GM12878 (cell line): ENCODE measurements at places on chromosomes 1 and 21. TPM values are rescaled to one million over a fixed set of nuclear protein-coding genes. Genes with fewer than 3 reads are reported as not detected.

The CSF3R gene
- total RNA-seq, result 0.13 TPM in 1 of 2 replicates, not detected in the other

GRCh38 chr1:166017395-166017794, 149.4 kb downstream of the FAM78B start:
- H3K4me3 ChIP-seq, result no peak overlapping the region
- DNase-seq, result no peak
- H3K4me1 ChIP-seq, result no peaks in the 10 kb centered on the region
- H3K27me3 ChIP-seq, result no peaks in the 10 kb centered on the region; the same call in 1 of the 2 replicates
- no peak overlapping the region for H3K27ac ChIP-seq

- no peaks in the 10 kb centered on the region for H3K36me3 ChIP-seq
- no peaks in the 10 kb centered on the region for H3K27me3 ChIP-seq
- H3K4me3 ChIP-seq, result no peak overlapping the region
These were observed 68.0 kb downstream of the TRIM11 start for GRCh38 chr1:228338521-228339051.

DNA sequence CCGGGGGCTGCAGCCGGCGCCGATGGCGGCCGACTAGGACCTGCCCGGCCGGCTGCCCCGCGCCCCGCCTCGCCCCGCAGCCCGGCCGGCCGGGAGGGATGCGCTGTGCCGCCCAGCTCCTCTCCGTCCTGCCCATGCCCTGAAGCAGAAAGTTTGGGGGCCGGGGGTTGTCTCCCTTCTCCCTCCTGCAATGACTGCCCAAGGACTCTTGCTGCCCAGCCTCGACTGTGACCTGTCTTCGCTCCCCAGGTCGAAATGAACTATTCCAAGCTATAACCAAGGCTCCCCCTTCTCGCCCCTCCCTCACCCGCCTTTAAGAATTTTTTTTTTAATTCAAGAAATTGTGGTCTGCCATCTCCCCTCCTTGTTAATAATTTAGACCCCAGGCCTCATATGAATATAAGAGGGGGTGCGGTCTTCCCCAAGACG, 361 bp downstream of the TMCC2 start:
- DNase-seq, result no peak
- H3K36me3 ChIP-seq, result no peaks in the 10 kb centered on the region
- H3K4me1 ChIP-seq, result peaks cover 33% of the 10 kb centered on the region
- peaks cover 15% of the 10 kb centered on the region for H3K27me3 ChIP-seq

DNA sequence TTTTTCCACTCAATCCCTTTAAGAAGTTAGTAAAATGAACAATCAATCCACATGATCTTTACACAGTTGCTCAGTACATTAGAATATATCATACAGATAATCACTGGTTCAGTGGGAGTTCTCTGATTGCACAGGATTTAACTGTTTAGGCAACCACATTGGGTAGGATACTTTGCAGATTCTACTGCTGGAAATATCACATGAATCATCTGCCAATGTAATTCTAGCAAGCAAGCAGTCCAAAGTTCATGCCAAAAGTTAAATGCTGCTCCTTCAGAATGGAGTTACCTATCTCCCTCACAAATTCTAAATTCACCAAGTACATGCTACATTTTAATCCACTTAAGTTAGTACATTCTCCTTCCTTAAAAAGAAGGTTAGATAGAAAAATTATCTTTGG, 52.4 kb downstream of the NEGR1 start:
- H3K27ac ChIP-seq, result no peak overlapping the region
- H3K36me3 ChIP-seq, result no peaks in the 10 kb centered on the region
- no peak for DNase-seq
- no peak overlapping the region for H3K4me3 ChIP-seq

The VWA1 gene
- total RNA-seq, result 1.7 and 1.8 TPM in 2 replicates

GRCh38 chr1:89910780-89911179, 84.1 kb upstream of the ZNF326 start:
- H3K27ac ChIP-seq, result no peak overlapping the region
- H3K36me3 ChIP-seq, result no peaks in the 10 kb centered on the region
- no peak for DNase-seq
- H3K27me3 ChIP-seq, result no peaks in the 10 kb centered on the region
- no peak overlapping the region for H3K4me3 ChIP-seq

DNA sequence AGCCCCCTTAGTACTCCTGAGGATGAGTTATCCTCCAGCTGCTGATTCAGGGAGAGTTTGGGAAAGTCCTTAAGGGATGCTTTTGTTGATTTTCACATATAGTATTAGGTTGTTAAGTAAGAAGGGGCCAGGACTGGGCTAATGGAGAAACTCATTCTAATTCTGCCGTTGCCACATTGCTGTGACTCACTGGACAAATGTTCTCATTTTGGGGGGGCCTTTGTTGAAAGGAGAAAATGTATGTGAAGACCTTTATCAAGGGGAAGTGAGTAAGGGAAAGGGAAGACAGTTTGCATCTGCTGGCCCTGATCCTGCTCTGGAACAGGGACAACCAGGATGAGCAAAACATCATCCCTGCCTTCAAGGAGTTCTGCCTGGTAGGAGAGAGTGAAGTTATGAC, 123.2 kb upstream of the FGGY start:
- no peak overlapping the region for H3K4me3 ChIP-seq
- DNase-seq, result no peak
- H3K36me3 ChIP-seq, result no peaks in the 10 kb centered on the region
- no peaks in the 10 kb centered on the region for H3K27me3 ChIP-seq
- no peaks in the 10 kb centered on the region for H3K4me1 ChIP-seq

The PARP1 gene
- total RNA-seq, result 268 and 270 TPM in 2 replicates

The GNPAT gene
- total RNA-seq, result 37.7 and 44.0 TPM in 2 replicates

- H3K4me3 ChIP-seq, result no peak overlapping the region
- H3K27me3 ChIP-seq, result no peaks in the 10 kb centered on the region
- no peaks in the 10 kb centered on the region for H3K36me3 ChIP-seq
- H3K27ac ChIP-seq, result no peak overlapping the region
These were observed 104.1 kb upstream of the MROH9 start for GRCh38 chr1:170831276-170831675.

GRCh38 chr1:221816899-221817298, 75.0 kb upstream of the DUSP10 start:
- H3K4me1 ChIP-seq, result no peaks in the 10 kb centered on the region
- H3K27ac ChIP-seq, result no peak overlapping the region
- H3K27me3 ChIP-seq, result no peaks in the 10 kb centered on the region
- no peak overlapping the region for H3K4me3 ChIP-seq

GRCh38 chr21:43208561-43209332, 39.9 kb downstream of the CRYAA start:
- DNase-seq, result no peak
- H3K4me3 ChIP-seq, result no peak overlapping the region
- H3K27me3 ChIP-seq, result no peaks in the 10 kb centered on the region
- no peaks in the 10 kb centered on the region for H3K36me3 ChIP-seq

The TMEM82 gene
- not detected in 2 replicates for total RNA-seq

The RGS8 gene
- 0.31 and 0.35 TPM in 2 replicates for total RNA-seq

- no peaks in the 10 kb centered on the region for H3K27me3 ChIP-seq
- DNase-seq, result no peak
- H3K4me1 ChIP-seq, result no peaks in the 10 kb centered on the region
- H3K4me3 ChIP-seq, result no peak overlapping the region
These were observed 9.1 kb upstream of the GUCA2B start for GRCh38 chr1:42143896-42144710.

- no peaks in the 10 kb centered on the region for H3K4me1 ChIP-seq
- no peaks in the 10 kb centered on the region; the same call in 1 of the 2 replicates for H3K27me3 ChIP-seq
- no peaks in the 10 kb centered on the region for H3K36me3 ChIP-seq
- H3K27ac ChIP-seq, result no peak overlapping the region
- no peak for DNase-seq
These were observed 493.0 kb upstream of the ADGRL4 start for GRCh38 chr1:79499541-79499940.

The CLCA4 gene
- 0.05 TPM in 1 of 2 replicates, not detected in the other for total RNA-seq

GRCh38 chr1:66273656-66274055, 260.3 kb upstream of the SGIP1 start:
- no peaks in the 10 kb centered on the region for H3K27me3 ChIP-seq
- no peaks in the 10 kb centered on the region for H3K36me3 ChIP-seq
- no peak for DNase-seq
- H3K4me1 ChIP-seq, result peaks cover 40% of the 10 kb centered on the region
- no peak overlapping the region for H3K4me3 ChIP-seq

The PRSS38 gene
- not detected in 2 replicates for total RNA-seq

- no peak for DNase-seq
- no peaks in the 10 kb centered on the region for H3K4me1 ChIP-seq
- H3K27ac ChIP-seq, result no peak overlapping the region
- H3K4me3 ChIP-seq, result no peak overlapping the region
These were observed 77.0 kb downstream of the HMCN1 start for GRCh38 chr1:185811073-185811709.

The PEA15 gene
- total RNA-seq, result 66.2 and 69.1 TPM in 2 replicates

GRCh38 chr21:45747233-45747766, 103.8 kb downstream of the PCBP3 start:
- no peak for DNase-seq
- no peak overlapping the region for H3K4me3 ChIP-seq
- H3K27me3 ChIP-seq, result no peaks in the 10 kb centered on the region; the same call in 1 of the 2 replicates
- no peaks in the 10 kb centered on the region for H3K4me1 ChIP-seq
- no peaks in the 10 kb centered on the region for H3K36me3 ChIP-seq
- no peak overlapping the region for H3K27ac ChIP-seq

DNA sequence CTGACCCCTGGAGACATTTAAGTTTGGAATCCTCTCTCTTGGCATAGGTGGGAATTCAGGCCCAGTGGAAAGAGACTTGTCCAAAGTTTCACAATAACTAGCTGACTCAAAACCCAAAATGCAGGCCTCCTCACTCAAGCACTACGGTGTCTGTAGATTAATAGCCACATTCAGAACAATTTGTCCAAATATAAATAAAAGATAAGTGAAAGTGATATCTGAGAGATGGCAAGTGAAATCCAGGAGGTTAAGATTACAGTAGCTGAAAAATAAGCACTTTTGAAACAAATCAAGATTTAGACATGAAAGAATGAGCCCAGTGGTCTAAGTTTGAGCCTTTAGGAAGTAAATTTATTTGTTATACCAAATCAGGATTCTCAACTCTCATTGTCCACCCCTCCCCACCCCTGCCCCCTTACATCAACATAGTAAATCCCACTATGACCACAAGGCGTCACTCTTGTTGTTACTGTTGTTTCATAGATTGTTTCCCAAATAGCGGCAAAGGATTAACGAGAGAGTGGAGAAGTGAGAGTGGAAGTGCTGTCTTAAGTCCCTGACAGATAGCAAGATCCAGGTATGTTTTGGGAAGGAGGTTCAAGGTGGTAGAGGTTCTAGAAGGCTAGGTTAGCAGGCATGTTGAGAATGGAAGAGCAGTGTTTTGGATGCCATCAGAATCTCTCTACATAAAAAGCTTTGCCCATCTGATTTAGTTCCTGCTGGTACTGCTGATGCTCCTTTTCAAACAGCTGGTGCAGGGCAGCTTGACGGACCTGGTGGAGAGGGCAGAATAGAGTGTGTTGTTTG, 7.1 kb upstream of the TPM3 start:
- no peaks in the 10 kb centered on the region for H3K4me1 ChIP-seq
- H3K27me3 ChIP-seq, result no peaks in the 10 kb centered on the region
- no peak overlapping the region for H3K27ac ChIP-seq

DNA sequence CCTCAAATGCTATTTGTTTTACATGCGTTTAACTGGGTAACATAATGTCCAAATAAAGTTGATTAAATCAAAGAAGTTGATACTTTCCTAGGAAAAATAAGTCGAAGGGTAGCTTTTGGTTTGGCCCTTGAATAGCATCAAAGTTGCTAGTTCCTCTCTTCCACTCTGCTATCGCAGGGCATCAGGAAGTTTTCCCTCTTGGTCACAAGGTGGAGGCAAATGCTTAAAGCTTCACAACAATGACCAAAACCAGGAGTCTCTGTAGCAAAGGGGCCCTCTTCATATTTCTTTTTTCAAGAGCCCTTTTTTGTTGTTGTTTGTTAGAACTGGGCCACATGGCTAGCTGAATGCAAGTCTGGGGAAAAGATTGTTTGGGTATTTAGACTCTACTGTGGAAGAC, 668.4 kb downstream of the KCNT2 start:
- H3K4me1 ChIP-seq, result no peaks in the 10 kb centered on the region
- H3K27me3 ChIP-seq, result no peaks in the 10 kb centered on the region
- no peak overlapping the region for H3K27ac ChIP-seq
- no peak overlapping the region for H3K4me3 ChIP-seq
- H3K36me3 ChIP-seq, result no peaks in the 10 kb centered on the region

GRCh38 chr1:215076322-215076721, 6.2 kb upstream of the KCNK2 start:
- H3K4me1 ChIP-seq, result no peaks in the 10 kb centered on the region
- no peak overlapping the region for H3K27ac ChIP-seq
- H3K36me3 ChIP-seq, result no peaks in the 10 kb centered on the region
- H3K4me3 ChIP-seq, result no peak overlapping the region
- DNase-seq, result no peak

The RHCE gene
- total RNA-seq, result 0.18 TPM in 1 of 2 replicates, not detected in the other

GRCh38 chr1:66446261-66447001, 87.5 kb upstream of the SGIP1 start:
- H3K27ac ChIP-seq, result peak overlapping the region; percentile 98
- no peaks in the 10 kb centered on the region for H3K36me3 ChIP-seq
- DNase-seq, result peak; percentile 63
- H3K4me3 ChIP-seq, result no peak overlapping the region

- no peaks in the 10 kb centered on the region for H3K36me3 ChIP-seq
- H3K4me1 ChIP-seq, result peaks cover 9% of the 10 kb centered on the region
- no peak for DNase-seq
- no peak overlapping the region for H3K27ac ChIP-seq
- H3K4me3 ChIP-seq, result 0 out of 2 replicates have a peak overlapping the region, but pooled peaks have one; percentile 8
These were observed 260.8 kb downstream of the GPATCH2 start for GRCh38 chr1:217369996-217370551.

GRCh38 chr21:38979271-38980121, 173.8 kb downstream of the ETS2 start:
- H3K27me3 ChIP-seq, result no peaks in the 10 kb centered on the region
- no peaks in the 10 kb centered on the region for H3K36me3 ChIP-seq
- H3K4me3 ChIP-seq, result no peak overlapping the region
- H3K27ac ChIP-seq, result no peak overlapping the region

- DNase-seq, result no peak
- no peak overlapping the region for H3K27ac ChIP-seq
- H3K4me3 ChIP-seq, result no peak overlapping the region
- no peaks in the 10 kb centered on the region for H3K27me3 ChIP-seq
- H3K4me1 ChIP-seq, result no peaks in the 10 kb centered on the region
- no peaks in the 10 kb centered on the region for H3K36me3 ChIP-seq
These were observed 418.5 kb downstream of the PTPRC start for GRCh38 chr1:199057322-199057721.

- no peak for DNase-seq
- peaks cover 26% of the 10 kb centered on the region for H3K4me1 ChIP-seq
- no peak overlapping the region for H3K4me3 ChIP-seq
- H3K36me3 ChIP-seq, result no peaks in the 10 kb centered on the region
These were observed 1.7 kb downstream of the HHAT start for GRCh38 chr1:210330279-210330866.

The SPRR5 gene
- total RNA-seq, result not detected in 2 replicates

The NBPF8 gene
- total RNA-seq, result 5.0 and 5.5 TPM in 2 replicates

- peaks cover 8% of the 10 kb centered on the region for H3K4me1 ChIP-seq
- no peak overlapping the region for H3K4me3 ChIP-seq
- H3K27me3 ChIP-seq, result no peaks in the 10 kb centered on the region
- H3K27ac ChIP-seq, result no peak overlapping the region
These were observed 43.3 kb upstream of the LRP8 start for GRCh38 chr1:53371121-53371666.
